Endodermal cell (in vitro differentiated cells): ENCODE measurements at places on chromosomes 6 and 20. TPM values are rescaled to one million over a fixed set of nuclear protein-coding genes. Genes with fewer than 3 reads are reported as not detected.
A peak's percentile ranks its signal among the peaks of the same experiment; 100 is the strongest.

DNA sequence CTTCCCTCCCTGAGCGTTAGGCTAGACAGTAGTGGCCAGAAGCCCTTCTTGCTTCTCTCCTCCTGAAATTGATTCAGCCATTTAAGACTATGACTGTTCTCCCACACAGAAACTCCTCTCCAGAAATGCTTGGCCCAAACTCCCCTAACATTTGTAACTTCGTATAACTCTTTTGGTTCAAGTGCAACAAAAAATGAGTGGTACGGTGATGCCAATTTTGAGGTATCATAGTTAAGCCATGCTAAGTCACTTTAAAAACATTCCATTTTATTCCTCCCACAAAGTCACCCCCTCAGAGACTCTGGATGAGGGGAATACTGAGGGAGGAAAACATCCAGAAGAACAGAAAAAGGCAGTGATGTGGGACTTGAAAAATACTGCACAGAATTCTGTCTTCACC is 21.1 kb upstream of the ROS1 start:
- H3K4me3 ChIP-seq, result no peak overlapping the region
- no peaks in the 10 kb centered on the region for H3K36me3 ChIP-seq
- peaks cover 71% of the 10 kb centered on the region for H3K27me3 ChIP-seq
- no peak overlapping the region for H3K27ac ChIP-seq
- DNase-seq, result no peak

GRCh38 chr20:12504779-12505178 is 504.0 kb upstream of the SPTLC3 start:
- no peaks in the 10 kb centered on the region for H3K36me3 ChIP-seq
- H3K27me3 ChIP-seq, result no peaks in the 10 kb centered on the region
- DNase-seq, result no peak

DNA sequence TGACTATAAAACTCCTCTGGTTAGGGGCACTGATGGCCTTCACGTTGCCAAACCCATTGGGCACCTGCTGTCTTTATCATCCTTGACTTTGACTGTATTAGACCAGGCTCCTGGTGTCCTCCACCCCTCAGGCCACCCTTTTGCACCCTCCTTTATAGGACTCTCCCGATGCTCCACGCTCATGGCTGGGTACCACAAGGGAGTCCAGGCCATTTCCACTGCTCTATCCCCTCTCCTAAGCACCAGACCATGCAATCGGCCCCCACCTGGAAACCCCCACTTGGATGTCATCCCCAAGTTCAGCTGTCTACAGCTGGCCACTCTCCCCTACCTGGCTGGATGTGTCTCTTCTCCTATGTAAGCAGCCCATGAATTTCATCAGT is 115.2 kb downstream of the TOX2 start:
- no peak overlapping the region for H3K27ac ChIP-seq
- no peak for DNase-seq
- H3K4me1 ChIP-seq, result peaks cover 19% of the 10 kb centered on the region
- H3K4me3 ChIP-seq, result no peak overlapping the region
- H3K27me3 ChIP-seq, result no peaks in the 10 kb centered on the region

DNA sequence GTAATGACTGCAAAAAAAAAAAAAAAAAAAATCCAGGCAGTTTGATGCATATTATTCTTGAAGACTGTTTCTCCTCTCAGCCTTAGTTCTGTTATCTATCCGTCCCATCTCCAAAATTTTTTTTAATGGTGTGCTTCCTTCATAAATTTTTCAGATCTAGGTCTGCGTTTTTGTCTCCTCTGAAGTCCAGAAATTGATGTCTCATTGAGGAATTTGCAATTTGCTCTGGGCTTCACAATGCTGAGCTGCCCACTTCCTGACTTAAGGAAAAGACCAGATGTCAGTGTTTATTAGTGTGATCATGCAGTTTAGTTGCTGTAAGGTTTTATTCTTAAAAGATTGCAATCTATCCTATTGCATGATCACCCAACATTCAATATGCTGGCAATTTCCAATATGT is 297.6 kb downstream of the ZNF217 start:
- H3K4me1 ChIP-seq, result no peaks in the 10 kb centered on the region
- H3K4me3 ChIP-seq, result no peak overlapping the region
- no peaks in the 10 kb centered on the region for H3K36me3 ChIP-seq
- DNase-seq, result no peak
- H3K27me3 ChIP-seq, result no peaks in the 10 kb centered on the region
- no peak overlapping the region for H3K27ac ChIP-seq

DNA sequence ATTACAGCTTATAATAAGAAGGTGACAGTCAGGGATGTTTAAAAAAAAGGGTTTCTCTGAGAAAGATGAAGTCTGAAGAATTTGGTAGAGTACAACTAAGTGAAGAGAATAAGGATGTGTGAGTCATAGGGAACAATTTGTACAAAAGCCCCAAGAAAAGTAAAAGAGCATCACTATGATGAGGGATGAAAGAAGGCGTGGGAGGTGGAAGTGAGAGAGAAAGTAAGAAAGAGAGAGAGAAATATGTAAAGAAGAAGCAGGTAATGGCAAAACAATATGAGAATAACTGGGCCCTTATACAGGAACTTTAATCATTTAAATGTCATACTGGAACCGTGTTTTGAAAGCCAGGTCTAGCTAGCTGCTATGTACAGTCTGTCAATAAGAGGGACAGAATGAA is 179.4 kb downstream of the ASCC3 start:
- no peak overlapping the region for H3K27ac ChIP-seq
- DNase-seq, result no peak
- H3K4me1 ChIP-seq, result no peaks in the 10 kb centered on the region
- H3K4me3 ChIP-seq, result no peak overlapping the region
- H3K27me3 ChIP-seq, result no peaks in the 10 kb centered on the region

GRCh38 chr6:71967436-71967835 is 81.1 kb downstream of the RIMS1 start:
- H3K36me3 ChIP-seq, result no peaks in the 10 kb centered on the region
- H3K27me3 ChIP-seq, result no peaks in the 10 kb centered on the region
- H3K27ac ChIP-seq, result no peak overlapping the region
- H3K4me3 ChIP-seq, result no peak overlapping the region

GRCh38 chr6:67248077-67248476 is 1387.0 kb upstream of the ADGRB3 start:
- no peaks in the 10 kb centered on the region for H3K4me1 ChIP-seq
- no peak overlapping the region for H3K27ac ChIP-seq
- no peak for DNase-seq
- H3K36me3 ChIP-seq, result no peaks in the 10 kb centered on the region

- no peak overlapping the region for H3K27ac ChIP-seq
- no peaks in the 10 kb centered on the region for H3K27me3 ChIP-seq
- no peak for DNase-seq
- no peaks in the 10 kb centered on the region for H3K4me1 ChIP-seq
Observed at GRCh38 chr20:13183005-13183404, 38.1 kb upstream of the ISM1 start.

GRCh38 chr6:73980096-73980495 is 284.1 kb downstream of the CD109 start:
- no peak overlapping the region for H3K4me3 ChIP-seq
- DNase-seq, result no peak
- no peaks in the 10 kb centered on the region for H3K4me1 ChIP-seq
- H3K27me3 ChIP-seq, result peaks cover 15% of the 10 kb centered on the region

- peaks cover 13% of the 10 kb centered on the region for H3K36me3 ChIP-seq
- no peaks in the 10 kb centered on the region for H3K27me3 ChIP-seq
- no peak overlapping the region for H3K4me3 ChIP-seq
- H3K27ac ChIP-seq, result peak overlapping the region; percentile 35
- peak; percentile 95 for DNase-seq
Observed at GRCh38 chr6:44234101-44235025, 11.0 kb downstream of the SLC29A1 start.

DNA sequence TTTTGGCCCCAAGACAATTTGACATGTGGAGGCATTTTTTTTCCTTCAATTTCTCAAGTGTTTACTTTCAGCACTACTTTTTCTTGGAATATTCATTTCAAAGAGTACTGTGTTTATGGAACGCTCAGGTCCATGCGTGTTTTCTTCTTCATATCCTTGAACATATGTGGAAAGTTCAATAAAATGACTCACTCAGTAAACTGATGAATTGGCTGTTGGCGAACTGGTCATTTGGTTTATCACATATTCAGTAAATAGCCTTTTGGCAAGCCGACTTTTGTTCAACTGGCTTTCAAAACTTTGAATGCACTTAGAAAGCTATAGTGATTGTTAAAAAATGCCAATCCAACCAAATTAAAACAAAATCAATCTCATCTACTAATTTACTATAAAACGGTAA is 964.6 kb upstream of the SLC35B3 start:
- H3K4me3 ChIP-seq, result no peak overlapping the region
- H3K27me3 ChIP-seq, result no peaks in the 10 kb centered on the region
- no peak overlapping the region for H3K27ac ChIP-seq
- peaks cover 8% of the 10 kb centered on the region for H3K4me1 ChIP-seq

GRCh38 chr6:160417146-160417545 is 69.0 kb downstream of the SLC22A3 start:
- H3K36me3 ChIP-seq, result peaks cover 16% of the 10 kb centered on the region
- no peak for DNase-seq
- H3K4me1 ChIP-seq, result no peaks in the 10 kb centered on the region
- H3K4me3 ChIP-seq, result no peak overlapping the region
- no peaks in the 10 kb centered on the region for H3K27me3 ChIP-seq

DNA sequence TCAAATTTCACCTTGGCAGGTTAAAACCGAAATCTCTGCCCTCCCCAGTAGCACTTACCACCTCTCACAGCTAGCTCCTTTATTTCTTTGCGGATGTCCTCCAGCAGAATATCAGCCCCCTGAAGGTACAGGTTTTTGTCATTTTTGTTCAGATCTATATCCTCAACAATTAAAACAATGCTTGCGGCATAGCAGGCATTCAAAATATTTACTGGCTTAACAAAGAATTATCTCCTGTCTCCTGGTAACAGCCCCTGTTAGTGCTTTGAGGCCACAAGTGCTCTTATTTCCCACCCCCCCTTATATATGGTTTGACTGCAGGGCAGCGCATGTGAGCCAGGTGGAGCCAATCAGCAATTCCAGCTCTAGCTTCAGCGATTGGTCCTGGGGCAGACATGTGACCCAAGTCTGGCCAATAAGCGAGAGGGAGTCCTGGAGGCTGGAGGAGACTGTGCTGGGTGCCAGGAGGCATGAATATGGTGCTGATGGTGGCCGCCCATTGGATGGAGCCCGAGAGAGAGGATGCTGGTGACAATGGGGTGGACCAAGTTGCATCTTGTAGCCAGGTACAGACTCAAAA is 21.0 kb downstream of the SULF2 start:
- H3K27me3 ChIP-seq, result no peaks in the 10 kb centered on the region
- H3K27ac ChIP-seq, result no peak overlapping the region
- no peak overlapping the region for H3K4me3 ChIP-seq
- H3K4me1 ChIP-seq, result peaks cover 18% of the 10 kb centered on the region
- H3K36me3 ChIP-seq, result peaks cover 27% of the 10 kb centered on the region
- no peak for DNase-seq

- no peaks in the 10 kb centered on the region for H3K4me1 ChIP-seq
- no peak overlapping the region for H3K27ac ChIP-seq
- H3K27me3 ChIP-seq, result no peaks in the 10 kb centered on the region
- no peak for DNase-seq
- no peaks in the 10 kb centered on the region for H3K36me3 ChIP-seq
Observed at GRCh38 chr6:45478240-45478639, 100.5 kb upstream of the SUPT3H start.

DNA sequence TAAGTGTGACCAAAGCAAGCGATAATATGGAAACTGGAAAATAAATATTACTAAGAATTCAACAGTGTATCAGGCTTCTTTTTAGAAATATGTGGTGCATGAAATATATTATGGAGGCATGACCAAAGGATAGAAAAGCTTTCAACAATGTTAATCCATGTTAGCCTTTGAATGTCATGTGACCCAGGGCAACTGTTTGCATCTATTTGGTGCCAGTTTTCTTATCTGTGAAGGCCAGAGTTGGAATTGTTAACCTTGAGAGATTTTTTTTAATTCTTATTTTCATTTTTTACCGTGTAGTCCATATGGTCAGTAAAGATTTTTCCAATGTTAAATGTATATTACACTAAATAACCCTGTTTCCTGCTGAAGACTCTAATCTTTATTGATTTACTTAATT is 411.1 kb downstream of the BCKDHB start:
- no peaks in the 10 kb centered on the region for H3K4me1 ChIP-seq
- DNase-seq, result no peak
- no peaks in the 10 kb centered on the region for H3K27me3 ChIP-seq
- no peak overlapping the region for H3K4me3 ChIP-seq
- H3K27ac ChIP-seq, result no peak overlapping the region

DNA sequence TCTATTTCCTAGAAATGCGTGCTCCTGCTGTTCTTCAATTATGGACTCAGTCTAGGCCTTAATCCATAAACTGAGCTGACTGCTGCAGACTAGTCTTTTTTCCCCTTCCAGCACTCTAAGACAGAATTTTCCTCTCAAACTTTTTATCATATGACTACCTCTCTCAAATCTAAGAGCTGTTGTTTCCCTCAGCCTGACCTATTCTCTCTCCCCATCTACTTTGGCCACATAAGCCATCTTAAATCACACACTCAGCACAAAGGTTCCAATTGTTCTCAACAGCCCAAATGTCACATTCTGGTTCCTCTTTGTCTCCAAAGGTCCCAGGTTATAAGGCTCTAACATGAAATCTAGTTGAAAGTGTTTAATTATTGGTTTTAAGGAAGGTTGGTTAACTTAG is 85.2 kb downstream of the PRSS35 start:
- H3K27ac ChIP-seq, result peak overlapping the region; percentile 68
- no peak for DNase-seq
- no peak overlapping the region for H3K4me3 ChIP-seq
- no peaks in the 10 kb centered on the region for H3K27me3 ChIP-seq
- H3K36me3 ChIP-seq, result no peaks in the 10 kb centered on the region
- peaks cover 4% of the 10 kb centered on the region for H3K4me1 ChIP-seq

GRCh38 chr6:4017834-4018170 is 61.1 kb downstream of the FAM217A start:
- no peaks in the 10 kb centered on the region for H3K27me3 ChIP-seq
- H3K4me1 ChIP-seq, result peaks cover 4% of the 10 kb centered on the region
- peak overlapping the region; percentile 90 for H3K4me3 ChIP-seq
- peaks cover 19% of the 10 kb centered on the region for H3K36me3 ChIP-seq
- DNase-seq, result no peak

DNA sequence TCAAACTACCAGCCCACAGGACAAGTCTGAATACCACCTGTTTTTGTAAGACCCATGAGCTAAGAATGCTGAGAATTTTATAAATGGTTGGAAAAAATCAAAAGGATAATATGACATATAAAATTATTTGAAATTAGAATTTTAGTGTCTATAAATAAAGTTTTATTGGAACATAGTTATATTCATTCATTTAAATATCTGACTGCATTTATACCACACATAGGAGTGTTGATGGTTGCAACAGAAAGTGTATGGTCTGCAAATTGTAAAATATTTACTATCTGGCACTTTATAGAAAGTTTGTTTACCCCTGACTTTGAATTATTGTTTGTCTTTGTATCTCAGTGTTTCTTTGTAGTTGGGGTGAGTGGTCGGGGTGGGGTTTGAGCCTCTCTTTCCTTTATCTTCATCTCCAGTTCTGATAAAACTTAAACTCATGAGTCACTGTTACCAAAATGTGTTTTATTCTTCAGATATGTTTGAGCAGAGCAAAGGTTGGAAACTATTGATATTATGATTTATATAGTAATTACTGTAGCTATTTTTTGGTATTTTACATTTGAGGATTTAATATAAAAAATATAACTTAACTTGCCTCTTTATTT is 55.5 kb downstream of the CD2AP start:
- H3K27me3 ChIP-seq, result no peaks in the 10 kb centered on the region
- H3K4me3 ChIP-seq, result no peak overlapping the region
- H3K36me3 ChIP-seq, result peaks cover 52% of the 10 kb centered on the region
- no peak overlapping the region for H3K27ac ChIP-seq
- no peak for DNase-seq

Gene GJA10
- 0.36 and 0.42 TPM in 2 replicates for total RNA-seq

Gene SAMD10
- 5.3 and 6.0 TPM in 2 replicates for total RNA-seq
